Astrocyte of the cerebellum (primary cell): ENCODE measurements at places on chromosomes 5 and 9.
A peak's percentile ranks its signal among the peaks of the same experiment; 100 is the strongest.

- DNase-seq, result no peak
Measured at GRCh38 chr5:110735556-110735955, 3.3 kb upstream of the SLC25A46 start.

GRCh38 chr9:107650321-107650720 lies 160.8 kb upstream of the KLF4 start:
- peak; percentile 56 for DNase-seq

- DNase-seq, result no peak
Measured at GRCh38 chr9:76200745-76201144, 193.5 kb downstream of the RFK start.

DNA sequence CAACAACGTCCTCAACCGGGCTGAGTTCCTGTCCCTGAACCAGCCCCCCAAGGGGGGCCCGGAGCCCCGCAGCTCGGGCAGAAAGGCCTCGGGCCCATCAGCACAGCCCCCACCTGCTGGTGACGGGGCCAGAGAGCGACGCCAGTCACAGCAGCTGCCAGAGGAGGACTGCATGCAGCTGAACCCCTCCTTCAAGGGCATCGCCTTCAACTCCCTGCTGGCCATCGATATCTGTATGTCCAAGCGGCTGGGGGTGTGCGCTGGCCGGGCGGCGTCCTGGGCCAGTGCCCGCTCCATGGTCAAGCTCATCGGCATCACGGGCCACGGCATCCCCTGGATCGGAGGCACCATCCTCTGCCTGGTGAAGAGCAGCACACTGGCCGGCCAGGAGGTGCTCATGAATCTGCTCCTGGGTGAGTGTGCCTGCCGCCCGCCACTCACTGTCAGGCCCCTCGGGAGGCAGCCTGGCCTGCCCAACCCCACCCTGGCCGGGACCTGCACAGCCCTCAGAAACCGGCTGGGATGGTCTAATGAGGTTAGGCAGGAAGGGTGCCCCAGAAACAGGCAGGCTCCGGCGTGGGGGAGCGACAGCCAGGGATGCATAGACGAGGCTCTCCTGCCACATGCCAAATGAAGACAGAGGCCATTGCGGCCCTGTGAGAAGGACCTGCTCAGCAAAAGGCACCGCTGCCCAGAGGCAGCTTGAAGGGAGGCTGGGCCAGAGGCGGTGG lies 678 bp downstream of the PLPP7 start:
- no peak for DNase-seq

- DNase-seq, result no peak
Measured at GRCh38 chr5:142537938-142538337, 148.0 kb downstream of the FGF1 start.

DNA sequence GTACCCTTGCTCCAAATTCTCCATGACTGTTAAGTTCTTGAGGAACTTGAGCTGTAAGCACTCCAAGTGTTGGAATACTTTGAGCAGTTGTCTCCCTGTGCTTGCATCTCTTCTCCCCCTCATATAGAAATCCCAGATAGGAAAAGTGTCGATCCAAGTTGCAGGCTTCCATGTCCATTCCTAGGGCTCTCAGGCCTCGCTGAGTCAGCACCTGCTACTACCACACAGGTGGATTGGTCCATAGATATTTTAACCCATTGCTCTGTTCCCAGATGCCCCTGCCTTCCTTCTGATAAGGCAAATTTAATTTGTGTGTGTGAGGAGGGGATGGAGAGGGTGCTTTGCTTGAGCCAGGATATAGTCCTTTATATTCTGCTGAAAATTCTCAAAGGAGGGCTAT lies 95.8 kb downstream of the PIP5K1B start:
- DNase-seq, result no peak

- DNase-seq, result no peak
Measured at GRCh38 chr5:1770443-1770802, 29.2 kb downstream of the MRPL36 start.

DNA sequence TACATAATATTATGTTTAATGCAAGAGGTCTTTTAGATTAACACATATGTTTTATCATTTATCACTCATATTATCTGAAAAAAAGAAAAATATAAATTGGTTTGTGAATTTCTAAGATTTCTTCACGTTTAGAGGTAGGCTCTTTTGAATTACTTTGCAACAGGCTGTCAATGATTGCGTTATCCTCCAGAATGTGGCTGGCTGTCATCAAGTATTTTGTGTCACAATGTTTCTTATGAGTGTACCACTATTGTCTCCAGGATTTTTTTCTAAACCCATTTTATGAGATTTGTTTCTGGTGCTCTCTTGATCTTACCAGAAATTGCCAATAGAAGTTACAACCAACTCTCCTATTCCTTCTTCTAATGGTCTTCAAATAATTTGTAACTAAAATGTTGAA lies 307.9 kb downstream of the DMAC1 start:
- DNase-seq, result no peak

GRCh38 chr9:135060461-135061116 lies 26.9 kb upstream of the OLFM1 start:
- no peak for DNase-seq
